NCI-H2171 treated with DMSO at 0.1 percent for 48 hours (cell line): ENCODE measurements at places on chromosomes 5 and 9.

DNA sequence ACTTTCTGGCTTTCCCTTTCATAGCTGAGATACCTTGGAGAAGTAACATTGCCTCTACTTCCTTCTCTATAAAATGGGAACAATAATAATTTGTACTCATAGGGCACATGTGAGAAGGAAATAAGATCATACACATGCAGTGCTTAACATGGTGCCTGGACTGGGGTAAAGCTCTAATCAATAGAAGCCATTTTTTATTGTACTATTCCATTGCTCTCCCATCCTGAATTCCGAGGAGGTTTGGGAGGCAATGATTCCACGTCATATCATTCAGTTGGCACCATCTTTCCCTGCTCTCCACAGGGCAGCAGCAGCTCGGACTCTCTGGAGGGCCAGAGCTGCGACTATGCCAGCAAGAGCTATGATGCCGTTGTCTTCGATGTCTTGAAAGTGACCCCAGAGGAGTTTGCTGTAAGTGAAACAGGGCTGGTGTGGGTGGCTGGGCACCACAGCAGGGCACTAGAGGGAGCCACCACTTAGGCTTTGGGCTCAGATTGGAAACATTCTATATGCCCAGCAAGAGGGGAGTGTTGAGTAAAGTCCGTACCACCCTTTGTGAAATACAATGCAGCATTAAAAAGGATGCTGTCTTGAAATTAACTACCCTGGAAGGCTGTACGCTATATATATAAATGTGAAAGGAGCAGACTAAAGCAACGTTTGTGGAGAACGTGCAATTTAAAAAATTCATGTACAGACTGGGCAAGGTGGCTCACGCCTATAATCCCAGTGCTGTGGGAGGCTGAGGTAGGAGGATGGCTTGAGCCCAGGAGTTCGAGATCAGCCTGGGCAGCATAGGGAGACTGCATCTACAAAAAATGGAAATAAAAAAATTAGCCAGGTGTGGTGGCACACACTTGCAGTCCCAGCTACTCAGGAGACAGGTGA, 51.2 kb downstream of the RALGPS1 start:
- peak; percentile 67 for DNase-seq

GRCh38 chr9:14389657-14390056, 75.7 kb upstream of the NFIB start:
- no peak for DNase-seq

DNA sequence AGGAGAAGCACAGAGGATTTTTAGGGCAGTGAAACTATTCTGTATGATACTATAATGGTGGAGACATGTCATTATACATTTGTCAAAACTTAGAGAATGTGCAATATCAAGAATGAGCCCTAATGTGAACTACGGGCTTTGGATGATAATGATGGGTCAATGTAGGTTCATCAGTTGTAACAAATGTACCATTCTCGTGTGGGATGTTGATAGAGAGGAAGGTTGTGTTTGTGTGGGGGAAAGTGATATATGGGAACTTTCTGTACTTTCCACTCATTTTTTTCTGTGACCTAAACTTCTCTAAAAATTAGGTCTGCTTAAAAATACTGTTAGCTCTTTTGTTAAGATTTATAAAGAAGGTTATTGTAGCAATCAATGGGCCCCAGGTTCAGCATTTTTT, 138.9 kb downstream of the SPATA31D1 start:
- no peak for DNase-seq

DNA sequence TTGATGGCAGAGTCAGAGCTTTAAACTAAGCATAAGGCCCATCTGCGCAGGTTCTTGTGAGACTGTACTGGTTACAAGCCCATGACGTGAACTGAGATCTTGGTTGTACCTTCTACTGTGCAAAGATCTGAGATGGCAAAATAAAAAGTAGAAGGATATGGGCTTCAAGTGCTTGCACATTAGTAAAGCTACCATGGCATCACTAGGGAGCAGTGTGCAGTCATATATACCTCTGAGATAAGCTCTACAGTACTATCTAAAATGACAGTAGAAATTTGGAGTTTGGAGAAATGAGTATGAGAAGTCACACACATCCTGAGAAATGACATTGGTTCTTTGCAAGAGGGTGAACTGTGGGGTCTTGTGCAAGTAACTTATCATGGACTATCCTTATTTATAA, 408.2 kb upstream of the PRR16 start:
- no peak for DNase-seq

GRCh38 chr5:95615164-95615467, 4.8 kb upstream of the GPR150 start:
- no peak for DNase-seq

- no peak for DNase-seq
These were observed 23.2 kb downstream of the STK10 start for GRCh38 chr5:172164769-172165212.

DNA sequence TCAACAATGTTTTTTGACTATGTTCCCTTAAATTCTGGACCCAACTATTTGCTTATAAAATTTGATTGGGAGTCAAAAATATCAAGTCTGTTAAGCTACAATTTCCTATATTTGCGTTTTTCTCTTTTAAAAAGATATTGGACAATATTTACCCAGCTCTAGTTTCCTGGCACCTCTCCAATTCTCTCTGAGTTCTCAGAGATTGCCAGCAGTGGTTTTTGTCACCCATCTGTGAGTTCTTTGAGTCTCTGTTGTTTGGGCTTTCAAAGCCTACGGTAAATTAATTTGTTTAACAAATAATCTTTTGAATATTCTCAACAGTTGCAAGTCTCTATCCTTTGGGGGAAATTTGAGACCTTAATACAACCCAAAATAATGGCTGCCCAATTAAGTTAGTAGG, 174.2 kb upstream of the PUM3 start:
- peak; percentile 96 for DNase-seq

- no peak for DNase-seq
These were observed 57.3 kb downstream of the ZFR start for GRCh38 chr5:32387211-32387610.

- DNase-seq: no peak
These were observed 6.3 kb downstream of the IFNA21 start for GRCh38 chr9:21160178-21160577.

GRCh38 chr5:167166696-167167095, 1124.7 kb upstream of the WWC1 start:
- no peak for DNase-seq

GRCh38 chr9:83625178-83625577, 2.2 kb downstream of the IDNK start:
- DNase-seq: no peak

- DNase-seq: no peak
These were observed 533.4 kb downstream of the PSAT1 start for GRCh38 chr9:78830301-78830700.

DNA sequence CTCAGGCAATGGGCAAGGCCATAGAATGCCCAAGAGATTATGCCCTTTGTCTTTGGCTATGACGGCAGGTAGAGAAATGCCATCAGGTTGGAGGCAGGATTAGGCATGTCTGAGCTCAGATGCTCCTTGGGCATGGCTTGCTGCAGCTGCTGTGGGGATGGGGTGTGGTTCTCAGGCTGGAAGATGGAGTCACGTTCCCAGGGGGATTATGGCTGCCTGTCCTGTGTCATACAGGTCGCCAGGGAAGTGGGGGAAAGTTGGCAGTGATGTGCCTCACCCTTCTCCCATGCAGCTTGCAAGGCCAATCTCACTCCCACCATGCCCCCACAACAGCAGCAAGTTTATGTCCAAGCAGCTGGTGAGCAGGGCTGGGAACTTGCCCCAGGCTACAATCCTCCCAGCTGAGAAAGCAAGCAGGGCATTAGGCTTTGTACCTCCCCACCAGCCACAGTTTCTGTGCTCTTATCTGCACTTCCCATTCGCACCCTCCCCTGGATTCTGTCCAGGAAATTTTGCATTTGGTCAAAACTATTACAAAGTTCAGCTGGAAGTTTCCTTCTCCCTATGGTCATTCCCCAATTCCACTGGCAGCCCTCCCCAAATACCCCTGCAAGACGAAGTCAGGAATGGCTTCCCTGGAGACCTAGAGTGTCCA, 1788.0 kb upstream of the NUDT12 start:
- peak; percentile 80 for DNase-seq

GRCh38 chr5:62477801-62478200, 65.2 kb downstream of the IPO11 start:
- DNase-seq: no peak

GRCh38 chr5:7671381-7671993, 179.4 kb downstream of the CFAP90 start:
- DNase-seq: no peak

DNA sequence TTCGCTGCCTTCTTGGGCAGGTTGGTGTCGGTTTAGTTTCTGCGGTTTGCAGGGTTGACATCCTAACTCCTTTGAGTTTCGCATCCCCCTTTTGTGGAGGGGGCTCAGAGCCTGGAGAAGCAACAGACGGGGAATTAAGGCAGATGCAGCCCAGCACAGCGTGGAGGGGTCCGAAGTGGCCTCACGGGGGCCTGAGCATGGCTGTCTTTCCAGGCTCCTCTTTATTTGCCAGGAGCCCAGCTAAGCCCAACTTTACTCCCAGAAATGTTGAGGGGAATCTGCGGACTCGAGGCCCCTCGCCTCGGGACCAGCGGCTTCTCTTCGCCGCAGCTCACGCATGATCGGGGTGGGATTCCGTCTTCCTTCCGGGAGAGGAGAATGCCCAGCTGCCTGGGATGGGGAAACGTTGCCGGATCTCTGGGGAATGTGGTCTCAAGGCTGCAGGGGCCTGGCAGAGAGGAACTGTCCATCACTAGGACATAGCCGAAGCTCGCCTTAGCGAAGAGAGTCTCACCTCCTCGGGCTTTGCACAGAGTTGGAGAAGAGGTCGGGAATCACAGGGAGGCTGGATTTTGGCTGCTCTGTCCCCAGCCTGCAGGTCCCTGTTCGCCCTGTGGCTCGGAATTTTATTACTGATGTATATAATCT, 1.3 kb downstream of the RAI14 start:
- DNase-seq: no peak

DNA sequence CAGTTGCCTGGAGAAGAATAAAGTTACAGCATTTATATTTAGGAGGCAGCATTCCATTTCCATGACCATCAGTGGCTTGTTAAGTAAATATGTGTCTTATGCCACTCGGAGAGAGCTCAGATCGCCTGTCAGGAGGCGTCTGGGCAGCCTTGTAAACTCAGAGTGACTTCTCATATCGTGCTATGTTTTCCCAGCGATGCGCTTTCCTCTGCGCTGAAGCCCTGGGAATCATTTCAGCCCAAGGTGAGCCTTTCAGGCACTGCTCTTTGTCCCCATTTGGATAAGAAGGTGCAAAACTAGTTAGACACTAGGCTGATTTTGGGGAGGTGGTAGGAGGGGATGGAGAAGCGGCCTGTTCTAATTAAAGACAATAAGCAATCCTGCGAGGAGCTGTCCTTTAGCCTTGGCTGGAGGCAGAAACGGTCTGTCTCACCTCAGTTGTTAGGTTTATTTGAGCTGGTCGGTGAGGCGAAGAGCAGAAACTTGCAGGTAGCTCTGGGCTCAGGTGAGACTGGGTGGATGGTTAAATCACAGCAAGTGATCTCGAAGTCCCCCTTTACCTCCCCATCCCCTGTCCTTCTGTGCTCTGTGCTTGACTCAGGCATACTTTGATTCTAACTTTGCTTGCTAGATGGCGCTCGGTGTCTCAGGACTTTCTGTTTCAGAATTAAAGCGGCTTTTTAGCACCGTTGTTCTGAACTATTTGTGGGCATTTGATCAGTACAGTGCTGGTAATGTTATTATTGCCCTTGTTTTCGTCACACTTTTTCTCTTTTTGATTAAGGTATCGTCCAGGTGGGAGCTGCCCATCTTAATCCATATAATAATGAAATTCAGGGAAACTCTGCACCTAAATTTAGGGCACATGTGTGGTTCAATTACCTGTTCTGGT, 24.6 kb downstream of the NR2F1 start:
- no peak for DNase-seq

GRCh38 chr5:61966997-61967396, 339.0 kb upstream of the KIF2A start:
- DNase-seq: no peak

- no peak for DNase-seq
These were observed 1378.5 kb upstream of the NUDT12 start for GRCh38 chr5:104941030-104941645.

DNA sequence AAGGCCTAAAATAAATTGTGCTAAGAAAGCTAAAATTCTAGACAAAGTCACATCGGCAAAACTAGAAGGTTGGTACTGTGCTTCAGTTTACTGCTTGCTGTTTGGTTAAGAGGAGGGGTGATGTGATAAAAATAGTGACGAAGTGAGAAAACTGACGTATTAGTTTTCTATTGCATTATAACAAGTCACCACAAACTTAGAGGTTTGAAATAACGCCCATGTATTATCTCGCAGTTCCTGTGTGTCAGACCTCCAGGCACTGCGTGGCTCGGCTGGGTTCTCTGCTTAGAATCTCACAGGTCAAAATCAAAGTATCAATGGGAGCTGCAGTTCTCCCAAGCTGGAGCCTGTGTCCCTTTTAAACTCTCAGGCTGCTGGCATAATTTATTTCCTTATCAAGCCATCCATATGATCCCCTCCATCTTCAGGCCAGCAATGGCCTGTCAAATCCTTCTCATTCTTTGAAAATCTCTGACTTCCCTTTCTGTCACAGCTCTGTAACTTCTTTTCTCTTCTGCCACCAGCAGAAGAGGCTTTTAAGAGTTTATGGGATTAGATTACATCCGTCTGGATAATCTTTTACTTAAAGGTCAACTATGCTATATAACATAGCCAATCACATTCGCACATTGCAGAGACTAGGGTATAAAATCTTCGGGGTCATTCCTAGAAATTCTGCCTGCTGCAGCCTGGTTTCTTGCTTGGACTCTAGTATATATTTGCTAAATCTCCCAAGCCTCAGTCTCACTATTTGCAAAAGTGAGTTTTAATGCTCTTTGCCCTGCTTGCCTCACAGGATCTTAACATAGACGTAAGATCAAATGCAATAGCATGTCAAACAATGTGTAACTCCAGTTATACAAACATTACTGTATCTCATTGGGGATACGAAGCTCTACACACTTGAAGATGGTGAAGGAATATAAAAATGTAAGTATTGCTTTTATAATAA, 104.0 kb upstream of the CDKN2B start:
- DNase-seq: no peak

DNA sequence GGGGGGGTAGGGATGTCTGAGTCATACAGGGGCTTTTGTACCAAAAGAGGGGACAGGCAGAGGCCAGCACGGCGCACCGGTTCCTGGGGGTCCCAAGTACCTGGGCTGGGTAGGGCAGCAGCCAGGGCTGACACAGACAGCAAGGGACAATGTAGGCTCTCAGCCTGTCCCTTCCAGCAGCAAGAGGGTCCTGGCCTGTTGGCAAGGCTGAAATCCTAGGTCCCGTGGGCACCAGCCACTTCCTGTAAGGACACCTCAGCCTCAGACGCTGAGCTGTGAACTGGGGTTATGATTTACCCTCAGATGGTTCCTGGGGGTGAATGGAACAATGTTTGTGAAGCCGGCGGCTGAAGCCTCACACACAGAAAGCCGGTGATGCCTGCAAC, 41.3 kb downstream of the NACC2 start:
- DNase-seq: no peak

DNA sequence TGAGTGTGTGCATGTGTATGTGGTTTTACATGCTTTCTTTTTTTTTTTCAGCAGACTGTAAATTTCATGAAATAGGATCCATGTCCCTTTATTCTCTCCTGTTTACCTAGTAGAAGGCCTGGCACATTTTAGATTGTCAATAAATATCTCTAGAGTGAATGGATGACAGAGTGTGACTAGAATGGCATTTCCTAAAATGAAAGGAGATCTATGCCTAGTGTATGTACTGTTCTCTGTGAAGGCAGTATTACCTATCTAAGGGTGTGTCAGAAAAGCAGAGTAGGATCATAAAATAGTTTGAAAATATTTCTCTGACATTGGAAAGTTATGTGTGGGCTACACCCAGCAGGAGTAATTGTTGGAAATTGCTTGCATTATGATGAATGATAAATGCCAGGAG, 1876.0 kb upstream of the C9orf72 start:
- DNase-seq: peak; percentile 13

GRCh38 chr5:151706906-151707305, 20.2 kb upstream of the SPARC start:
- DNase-seq: no peak
